EH (cell line): ENCODE measurements at places on chromosomes 6 and 20.

DNA sequence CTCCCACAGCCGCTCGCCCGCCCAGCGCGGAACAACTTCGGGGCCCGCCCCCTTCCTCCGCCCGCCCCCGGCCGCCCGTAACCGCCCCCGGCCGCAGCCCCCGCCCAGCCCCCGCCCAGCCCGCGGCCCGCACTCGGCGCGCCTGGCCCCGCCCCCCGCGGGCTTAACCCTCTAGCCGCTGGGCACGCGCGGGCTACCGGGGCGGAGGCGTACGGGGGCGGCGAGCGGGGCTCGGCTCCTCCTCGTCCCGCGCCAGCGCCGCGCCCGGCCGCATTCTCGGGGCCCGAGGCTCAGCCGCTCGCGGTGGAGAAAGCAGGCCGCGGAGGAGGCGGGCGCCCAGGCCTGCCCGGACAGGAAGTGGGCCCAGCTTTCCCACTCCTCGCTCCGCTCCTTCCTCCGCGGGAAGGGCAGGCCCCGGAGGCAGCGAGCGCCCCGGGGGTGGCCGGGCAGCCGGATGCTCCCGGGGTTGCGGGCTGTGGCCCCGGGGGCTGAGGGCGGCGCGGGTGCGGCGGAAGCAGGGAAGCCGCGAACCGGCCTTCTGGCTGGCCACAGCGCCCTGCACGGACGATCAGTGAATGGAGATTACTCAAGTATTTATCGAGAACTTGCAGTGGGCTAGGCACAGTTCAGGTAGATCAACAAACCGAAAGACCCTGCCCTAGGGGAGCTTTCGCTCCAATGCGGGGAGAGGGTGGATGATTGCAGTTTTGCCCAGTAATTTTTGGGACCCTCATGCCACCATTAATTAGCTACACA is at the start of gene TRAM2:
TSS of gene TRAM2 (minus strand) at position 39 of the 756 bp plus-strand sequence. CDS start 145 bp downstream, outside the sequence.
- DNase-seq, result peak; percentile 88

DNA sequence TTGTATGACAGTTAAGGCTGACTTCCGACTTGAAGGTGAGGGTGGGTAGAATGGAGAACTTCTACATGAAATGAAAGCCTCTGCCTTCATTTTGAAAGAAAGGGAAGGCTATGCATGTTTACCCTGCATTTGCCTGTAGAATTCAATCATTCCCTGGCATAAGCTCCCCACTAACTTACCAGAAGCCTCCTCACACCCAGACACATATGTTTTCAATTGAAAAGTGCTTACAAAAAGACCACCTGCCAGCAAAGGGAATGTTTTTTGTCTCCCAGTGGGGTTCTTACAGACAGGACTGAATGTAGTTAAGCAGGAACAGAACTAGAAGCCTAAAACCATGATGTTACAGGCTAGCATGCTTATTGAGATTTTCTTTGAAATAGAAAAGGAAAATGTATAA is 392.1 kb upstream of the HSF2 start:
- DNase-seq, result peak; percentile 3

GRCh38 chr6:67127041-67127440 is 1420.0 kb upstream of the EYS start:
- no peak for DNase-seq

DNA sequence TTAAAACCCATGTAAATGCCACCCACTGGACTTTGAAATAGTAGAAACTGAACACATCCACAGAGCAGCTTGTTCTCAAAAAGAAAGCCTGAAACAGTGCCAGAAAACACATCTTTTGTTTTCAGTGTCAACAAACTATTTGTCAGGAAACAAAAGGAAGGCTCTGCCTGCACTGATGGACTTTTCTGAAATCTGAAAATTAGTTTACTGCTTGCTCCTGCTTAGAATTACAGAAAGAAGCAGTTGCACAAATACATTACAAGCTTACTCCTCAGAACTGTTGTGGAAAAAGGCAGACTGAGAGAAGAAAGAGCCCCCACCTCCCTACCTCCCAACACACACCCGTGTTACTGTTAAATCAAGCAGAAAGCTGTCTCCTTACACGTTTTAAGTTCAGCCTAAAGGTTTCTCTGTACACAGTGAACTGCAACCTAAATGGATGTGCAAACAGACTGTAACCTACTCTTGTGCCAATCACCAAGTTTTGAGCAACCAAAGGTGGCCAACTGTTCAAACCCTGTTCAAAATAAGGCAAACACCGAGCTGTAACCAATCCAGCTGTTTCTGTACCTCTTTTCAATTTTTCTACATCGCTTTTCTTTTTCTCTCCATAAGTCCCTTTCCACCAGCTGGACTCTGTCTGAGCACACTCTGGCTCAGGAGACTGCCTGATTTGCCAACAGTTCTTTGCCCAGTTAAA is 43.7 kb downstream of the FRK start:
- DNase-seq, result no peak

DNA sequence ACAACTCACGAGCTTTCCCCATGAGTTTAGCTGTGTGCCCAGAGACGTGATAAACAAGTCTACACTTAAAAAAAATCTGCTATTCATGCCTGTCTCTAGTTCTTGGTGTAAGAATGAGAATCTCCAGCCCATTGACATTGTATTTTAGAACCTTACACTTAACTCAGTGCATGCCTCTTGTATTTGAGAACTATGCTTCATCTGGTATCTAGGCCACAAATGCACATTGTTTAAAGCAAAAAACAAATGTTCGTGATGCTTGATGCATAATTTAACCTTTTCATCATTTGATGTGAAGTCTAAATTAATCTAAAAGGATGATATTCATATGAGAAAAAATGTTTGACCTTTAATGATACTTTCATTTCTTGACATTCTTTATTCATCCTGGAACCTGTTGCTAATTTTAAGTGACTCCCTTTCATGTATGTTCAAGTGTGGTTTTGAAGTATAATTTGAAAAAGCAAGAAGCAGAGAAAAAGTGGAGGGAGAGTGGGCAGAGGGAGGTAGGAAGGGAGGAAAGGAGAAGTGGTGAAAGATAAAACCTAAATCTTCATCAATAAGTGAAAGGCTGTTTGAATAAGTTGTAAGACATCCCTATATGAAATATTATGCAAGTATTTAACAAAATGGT is 116.9 kb downstream of the PFDN4 start:
- no peak for DNase-seq
